ENCODE measurements at places on chromosomes 1 and 21.
A peak's percentile ranks its signal among the peaks of the same experiment; 100 is the strongest.

DNA sequence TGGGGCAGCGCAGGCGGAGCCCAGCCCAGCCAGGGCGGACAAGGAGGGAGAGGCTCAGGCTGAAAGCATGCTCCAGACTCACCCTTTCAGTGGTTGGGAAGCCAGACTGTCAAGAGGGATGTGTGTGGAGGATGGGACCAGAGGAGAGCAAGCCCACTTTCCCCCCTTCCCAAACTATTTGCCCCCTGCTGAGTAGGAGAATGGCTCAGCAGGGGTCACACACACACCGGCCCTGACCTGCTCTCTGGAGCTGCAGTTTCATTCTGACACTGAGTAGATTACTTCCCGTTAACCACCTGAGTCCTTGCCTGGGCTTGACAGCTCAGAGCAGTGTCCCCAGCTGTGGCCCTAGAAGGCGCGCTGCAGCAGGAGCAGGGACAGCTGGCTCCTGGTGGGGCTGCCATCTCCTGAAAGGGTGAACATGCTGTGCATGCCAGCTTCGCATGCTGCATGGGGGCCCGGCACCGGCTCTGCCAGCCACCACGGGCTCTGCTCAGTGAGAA lies 51.6 kb upstream of the CNTN2 start:
- peak; percentile 22 for DNase-seq

- peak; percentile 69 for DNase-seq
These were observed 195.2 kb downstream of the TOMM20 start for GRCh38 chr1:234933475-234933874.

DNA sequence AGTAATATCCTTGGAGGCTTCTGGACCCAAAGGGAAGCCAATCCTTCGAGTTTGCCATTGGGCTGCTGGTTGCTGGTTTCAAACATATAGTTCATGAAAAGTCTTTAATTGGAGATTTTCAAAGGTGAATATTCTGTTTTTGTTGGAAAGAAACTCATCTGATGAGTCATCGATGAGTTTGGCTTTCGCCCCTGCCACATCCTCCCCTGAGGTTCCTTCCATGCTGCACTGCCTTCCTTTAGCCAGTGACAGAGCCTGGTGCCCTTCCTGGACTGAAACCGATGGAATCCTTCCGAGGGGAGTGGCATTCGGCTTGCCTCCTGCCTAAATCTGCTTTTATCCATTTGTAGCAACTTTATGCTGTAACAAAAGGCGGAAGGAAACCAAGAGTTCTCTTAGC lies 550.0 kb downstream of the KIF26B start:
- peak; percentile 70 for DNase-seq

GRCh38 chr21:41388259-41388658 lies 26.4 kb downstream of the MX2 start:
- no peak for DNase-seq

GRCh38 chr1:210291786-210292230 lies 36.9 kb upstream of the HHAT start:
- peak; percentile 52 for DNase-seq

DNA sequence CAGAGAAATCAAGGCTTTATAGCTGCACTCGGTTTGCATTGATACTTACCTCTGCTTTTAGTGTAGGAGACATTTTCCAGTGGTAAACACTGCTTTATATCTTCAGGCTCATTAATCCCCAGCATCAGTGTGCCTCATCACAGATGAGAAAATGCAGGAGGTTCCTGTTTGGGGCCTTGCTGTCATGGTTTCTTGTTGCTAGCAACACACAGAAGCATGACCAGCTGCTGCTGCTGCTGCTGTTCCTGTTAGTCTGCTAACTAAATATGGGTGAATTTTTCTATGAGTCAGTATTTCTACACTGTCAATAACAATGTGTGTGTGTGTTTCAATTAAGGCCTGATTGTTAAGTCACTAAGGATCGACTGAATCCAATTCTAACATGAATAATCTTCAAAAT lies 85.8 kb upstream of the RGS1 start:
- DNase-seq, result peak; percentile 85

- no peak for DNase-seq
These were observed 22.4 kb downstream of the PRCC start for GRCh38 chr1:156789621-156790318.

DNA sequence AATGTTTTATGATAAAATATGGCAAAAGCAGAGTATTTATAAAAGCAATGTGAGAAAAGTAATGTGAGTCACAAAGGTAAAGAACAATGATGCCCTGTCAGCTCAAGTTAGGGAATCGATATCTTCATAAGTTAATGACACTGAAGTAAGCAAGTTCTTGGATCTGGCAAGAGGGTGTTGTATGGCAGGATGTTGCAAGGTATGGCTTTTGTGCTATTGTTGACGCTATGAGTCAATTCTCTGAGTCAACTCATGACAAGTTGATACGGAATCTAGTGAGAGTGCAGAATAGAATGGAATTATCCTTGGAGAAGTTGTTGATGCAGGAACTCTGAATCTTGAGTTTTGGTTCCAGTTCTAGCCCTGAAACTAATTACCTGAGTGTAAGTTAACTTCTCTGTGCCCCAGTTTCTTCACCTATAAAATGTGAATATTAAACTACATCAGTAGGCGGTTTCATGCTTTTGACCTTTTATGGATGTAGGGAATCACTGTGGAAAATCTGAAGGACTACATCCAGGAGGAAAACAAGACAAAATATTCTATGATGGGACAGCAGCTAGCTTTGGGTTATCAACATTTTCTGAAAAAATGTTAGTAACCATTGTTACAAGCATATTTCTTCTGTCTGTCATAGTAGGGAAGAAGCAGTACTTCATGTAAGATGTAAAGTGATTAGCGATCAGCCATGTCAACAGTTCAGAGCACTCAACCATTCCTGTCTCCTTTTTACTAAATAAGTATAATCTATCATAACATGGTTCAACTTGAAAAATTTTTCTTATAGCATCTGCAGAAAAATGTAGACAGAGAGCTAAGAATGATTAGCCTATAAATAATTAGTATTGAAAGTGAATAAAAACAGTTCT lies 96.9 kb downstream of the ATP6V1G3 start:
- peak; percentile 87 for DNase-seq

GRCh38 chr1:230781594-230781993 lies 34.4 kb downstream of the CAPN9 start:
- DNase-seq, result no peak

GRCh38 chr1:150619576-150620509 lies 9.6 kb downstream of the ENSA start:
- peak; percentile 68 for DNase-seq

- no peak for DNase-seq
These were observed 139.4 kb downstream of the MRPL39 start for GRCh38 chr21:25467896-25468295.

GRCh38 chr21:40011371-40011770 lies 144.1 kb downstream of the PCP4 start:
- no peak for DNase-seq

DNA sequence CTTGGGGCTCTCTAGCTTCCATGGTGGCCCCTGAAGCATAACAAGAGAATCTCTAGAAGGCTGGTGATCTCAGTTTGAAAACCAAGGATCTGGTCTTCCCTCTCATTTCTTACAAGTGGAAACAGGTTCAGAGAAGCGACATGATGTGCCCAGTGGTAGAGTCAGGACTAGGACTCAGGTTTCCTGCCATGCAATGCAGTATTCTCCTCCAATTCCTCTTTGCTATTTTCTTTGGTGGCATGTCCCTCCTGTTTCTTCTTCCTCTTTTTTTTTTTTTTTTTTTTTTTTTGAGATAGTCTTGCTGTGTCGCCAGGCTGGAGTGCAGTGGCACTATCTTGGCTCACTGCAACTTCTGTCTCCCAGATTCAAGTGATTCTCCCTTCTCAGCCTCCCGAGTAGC lies 195.6 kb upstream of the C1orf105 start:
- no peak for DNase-seq

- DNase-seq, result no peak
These were observed 3.2 kb upstream of the THEMIS2 start for GRCh38 chr1:27868932-27869718.

DNA sequence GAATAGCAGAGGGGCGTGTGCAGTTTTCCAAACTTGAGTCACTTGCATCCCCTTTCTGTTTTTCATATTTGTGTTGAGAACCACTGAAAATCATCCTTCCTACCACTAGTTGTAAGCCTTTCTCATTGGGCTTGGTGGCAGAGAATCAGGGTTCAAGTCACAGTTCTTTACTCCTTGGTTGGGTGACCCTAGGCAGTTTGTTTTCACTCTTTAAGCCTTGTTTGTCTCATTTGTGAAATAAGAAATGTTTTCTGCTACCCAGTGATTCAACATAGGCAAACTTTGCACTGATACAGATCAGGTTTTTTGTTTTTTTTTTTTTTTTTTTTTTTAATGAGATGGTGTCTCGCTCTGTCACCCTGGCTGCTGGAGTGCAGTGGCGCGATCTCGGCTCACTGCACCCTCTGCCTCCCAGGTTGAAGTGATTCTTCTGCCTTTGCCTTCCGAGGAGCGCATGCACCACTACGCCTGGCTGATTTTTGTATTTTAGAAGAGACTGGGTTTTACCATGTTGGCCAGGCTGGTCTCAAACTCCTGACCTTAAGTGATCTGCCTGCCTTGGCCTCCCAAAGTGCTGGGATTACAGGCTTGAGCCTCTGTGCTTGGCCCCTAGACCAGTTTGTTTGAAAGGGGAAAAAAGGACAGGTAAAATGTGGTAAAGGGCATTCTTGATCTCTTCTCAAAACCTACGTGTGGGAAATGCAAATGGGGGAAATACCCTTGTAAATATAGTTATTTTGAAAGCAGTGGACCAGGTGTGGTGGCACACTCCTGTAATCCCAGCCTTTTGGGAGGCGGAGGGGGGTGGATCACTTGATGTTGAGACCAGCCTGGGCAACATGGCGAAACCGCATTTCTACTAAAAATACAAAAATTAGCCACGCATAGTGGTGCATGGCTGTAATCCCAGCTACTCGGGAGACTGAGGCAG lies 3.2 kb downstream of the CLIC4 start:
- no peak for DNase-seq

GRCh38 chr21:23963454-23963853 lies 1643.8 kb downstream of the MRPL39 start:
- no peak for DNase-seq

Measured in astrocyte of the hippocampus (primary cell).